Fibroblast of skin of left quadriceps (primary cell): ENCODE measurements at places on chromosomes 2 and 18.

- DNase-seq: no peak
These were observed 193.8 kb downstream of the RPIA start for GRCh38 chr2:88885275-88885674.

- no peak for DNase-seq
These were observed 112.9 kb downstream of the PXDN start for GRCh38 chr2:1631292-1632001.

GRCh38 chr2:1621501-1621900, 122.8 kb downstream of the PXDN start:
- no peak for DNase-seq

DNA sequence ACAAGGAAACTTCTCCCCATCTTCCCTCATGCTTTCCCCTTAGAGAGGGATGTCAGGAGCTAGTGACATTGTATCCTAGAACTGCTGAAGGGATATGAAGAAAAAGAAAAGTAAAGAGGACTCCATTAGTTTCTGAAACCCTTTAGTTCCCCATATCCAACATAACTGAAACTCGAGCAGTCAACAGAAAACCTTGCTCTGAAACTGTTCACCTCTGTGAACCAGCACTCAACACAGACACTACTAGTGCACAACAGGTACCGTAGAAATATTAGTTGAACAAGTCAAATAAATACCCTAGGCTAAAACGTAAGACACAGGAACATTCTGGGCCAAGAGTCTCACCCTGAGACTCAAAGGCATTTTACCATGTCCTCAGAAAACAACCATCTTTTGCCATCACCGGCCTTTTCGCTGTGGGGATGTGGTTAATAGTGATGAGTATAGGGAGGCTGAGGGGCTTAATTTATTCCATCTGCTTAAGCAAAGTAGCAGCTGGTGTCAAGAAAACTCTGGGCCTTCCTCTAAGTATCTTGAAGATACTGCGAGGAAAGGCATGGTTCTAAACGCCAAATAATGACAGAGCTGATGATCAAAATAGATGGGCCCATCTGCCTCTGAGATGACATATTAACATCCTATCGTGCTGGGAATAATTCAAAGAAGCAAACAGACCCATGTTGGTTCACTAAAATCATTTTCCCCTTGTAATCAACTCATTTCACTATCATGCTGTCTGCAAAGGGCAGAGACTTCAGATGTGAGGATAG, 156.8 kb downstream of the STK39 start:
- no peak for DNase-seq

DNA sequence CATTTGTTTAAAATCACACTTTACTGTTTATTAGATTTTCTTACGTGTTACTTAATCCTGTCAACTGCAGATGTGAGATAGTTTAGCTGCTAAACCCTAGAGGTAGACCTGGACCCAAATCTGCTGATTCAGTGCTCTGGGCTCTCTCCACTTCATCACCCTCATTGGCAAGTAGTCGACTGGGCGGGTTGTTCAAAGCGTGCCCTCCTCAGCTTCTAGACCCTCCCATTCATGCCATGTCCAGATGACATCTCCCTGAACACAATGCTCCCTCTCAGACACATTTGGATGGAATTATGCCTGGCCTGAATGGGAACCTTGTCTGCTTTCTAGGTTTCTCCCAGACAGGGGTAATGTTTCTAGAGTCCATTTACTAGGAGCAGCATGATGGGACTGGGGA, 43.7 kb downstream of the RPIA start:
- DNase-seq: no peak

DNA sequence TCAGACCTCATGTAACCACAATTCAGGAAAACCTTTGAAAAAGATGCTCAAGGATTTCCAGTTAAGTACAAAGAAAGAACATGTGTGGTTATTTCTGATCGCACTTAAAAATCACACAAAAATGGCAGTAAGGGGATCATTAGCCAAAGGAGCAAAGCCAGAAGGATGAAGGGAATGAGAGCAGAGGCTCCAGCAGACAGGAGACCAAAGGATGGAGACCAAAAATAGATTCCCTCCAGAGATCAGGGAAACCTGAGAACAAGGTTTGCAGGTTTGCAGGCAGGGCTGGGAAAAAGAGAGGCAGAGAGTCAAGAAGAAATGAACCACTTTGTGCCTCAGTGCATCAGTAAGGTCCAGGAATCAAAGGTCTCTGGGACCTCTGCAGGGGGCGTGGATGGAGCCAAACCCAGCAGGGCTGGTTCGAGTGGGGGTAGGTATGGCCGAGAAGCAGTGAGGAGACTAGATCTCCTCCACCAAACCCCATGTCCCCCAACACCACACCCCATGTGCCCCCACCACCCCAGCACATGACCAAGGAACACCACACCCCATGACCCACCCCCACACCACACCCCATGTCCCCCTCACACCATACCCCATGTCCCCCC, 98.5 kb upstream of the GPC1 start:
- DNase-seq: no peak

GRCh38 chr2:13193900-13194299, 477.2 kb downstream of the TRIB2 start:
- peak; percentile 13 for DNase-seq

- no peak for DNase-seq
These were observed 8.9 kb upstream of the LTBP1 start for GRCh38 chr2:32937602-32938448.

DNA sequence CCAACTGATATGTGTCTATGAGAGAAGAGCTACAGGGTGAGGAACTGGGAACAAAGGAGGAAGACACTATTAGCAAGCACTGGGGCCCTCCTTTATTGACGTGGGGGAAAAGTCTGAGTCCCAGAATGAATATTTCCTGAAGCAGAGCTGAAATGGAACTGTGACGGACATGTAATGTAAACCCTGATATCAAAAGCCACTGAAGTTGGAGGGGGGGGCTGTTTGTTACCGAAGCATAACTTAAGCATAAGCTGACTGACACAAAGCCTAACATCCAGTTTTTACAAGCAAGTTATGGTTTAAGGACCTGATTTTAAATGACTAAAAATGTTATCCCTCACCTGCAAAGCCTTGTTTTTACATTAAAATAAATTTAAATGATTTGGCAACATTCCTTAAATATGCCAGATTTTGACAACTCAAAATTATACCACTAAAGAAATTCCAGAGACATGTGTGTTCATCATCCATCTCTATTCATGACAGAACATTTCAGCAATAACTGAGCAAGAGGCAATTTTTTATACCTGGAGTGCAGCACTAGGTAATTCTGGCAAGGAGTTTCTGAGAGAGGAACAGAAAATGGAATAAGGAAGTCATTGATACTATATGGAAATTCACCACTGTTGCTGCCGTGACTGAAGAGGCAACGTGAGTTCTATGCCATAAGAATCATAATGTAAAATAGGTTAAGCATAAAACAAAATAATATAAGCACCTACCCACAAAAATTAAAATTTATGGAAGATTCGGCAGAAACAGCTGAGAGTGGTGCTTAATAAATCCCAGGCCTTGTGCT, 186.0 kb downstream of the AFF3 start:
- no peak for DNase-seq

- DNase-seq: no peak
These were observed 119.5 kb downstream of the POLE4 start for GRCh38 chr2:75077909-75078308.

GRCh38 chr2:3958465-3958864, 255.1 kb downstream of the DCDC2C start:
- DNase-seq: no peak

DNA sequence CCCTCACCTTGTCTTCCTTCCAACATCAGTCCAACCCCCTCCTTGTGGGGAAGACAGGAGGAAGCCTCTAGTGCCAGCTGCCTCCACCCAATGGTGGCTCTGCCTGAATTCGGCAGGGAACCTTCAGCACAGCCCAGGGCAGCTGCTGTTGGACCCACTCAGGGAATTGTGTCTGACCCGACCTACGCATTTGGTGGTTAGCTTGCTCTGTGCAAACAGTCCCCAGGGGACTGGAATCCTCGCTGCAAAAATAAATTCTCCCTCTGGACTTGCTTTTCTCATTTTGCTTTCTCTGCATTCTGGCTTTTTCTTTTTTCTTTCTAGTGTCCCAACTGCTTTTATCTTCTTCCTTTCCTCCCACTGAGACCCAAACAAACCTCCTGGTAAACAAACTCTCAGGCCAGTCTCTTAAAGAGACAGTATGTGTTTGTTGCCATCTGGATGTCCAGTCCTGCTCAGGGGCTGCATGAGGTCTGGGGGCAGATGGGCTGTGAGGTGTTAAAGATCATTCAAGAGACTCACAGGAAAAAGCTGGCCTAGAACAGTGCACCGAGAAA, 137.7 kb upstream of the HAAO start:
- DNase-seq: no peak

- DNase-seq: no peak
These were observed 38.1 kb upstream of the CCBE1 start for GRCh38 chr18:59735269-59735860.

GRCh38 chr2:169237286-169237685, 125.0 kb downstream of the LRP2 start:
- no peak for DNase-seq

DNA sequence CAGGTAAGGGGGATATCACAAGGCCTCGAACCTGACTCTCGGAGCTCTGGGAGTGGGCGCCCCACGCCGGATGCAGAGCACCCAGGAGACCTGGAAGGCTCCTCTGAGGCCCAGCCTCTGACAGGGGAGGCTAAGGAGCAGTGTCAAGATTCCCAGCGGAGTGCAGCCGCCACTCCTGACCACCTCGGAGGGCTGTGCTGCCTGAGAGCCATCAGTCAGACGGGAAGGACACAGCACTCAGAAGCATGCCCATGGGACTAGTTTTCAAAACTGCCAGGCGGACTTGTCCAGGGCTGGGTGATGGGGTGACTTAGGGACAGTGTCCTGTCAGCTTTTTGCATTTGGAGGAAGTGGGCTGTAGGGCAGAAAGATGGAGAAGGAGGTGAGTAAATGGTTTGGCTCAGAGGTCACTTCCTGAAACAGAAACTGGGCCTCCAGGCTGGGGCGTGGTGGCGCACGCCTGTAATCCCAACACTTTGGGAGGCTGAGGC, 34.6 kb upstream of the B3GNT7 start:
- DNase-seq: no peak
